ENCODE measurements at places on chromosomes 4 and X.

DNA sequence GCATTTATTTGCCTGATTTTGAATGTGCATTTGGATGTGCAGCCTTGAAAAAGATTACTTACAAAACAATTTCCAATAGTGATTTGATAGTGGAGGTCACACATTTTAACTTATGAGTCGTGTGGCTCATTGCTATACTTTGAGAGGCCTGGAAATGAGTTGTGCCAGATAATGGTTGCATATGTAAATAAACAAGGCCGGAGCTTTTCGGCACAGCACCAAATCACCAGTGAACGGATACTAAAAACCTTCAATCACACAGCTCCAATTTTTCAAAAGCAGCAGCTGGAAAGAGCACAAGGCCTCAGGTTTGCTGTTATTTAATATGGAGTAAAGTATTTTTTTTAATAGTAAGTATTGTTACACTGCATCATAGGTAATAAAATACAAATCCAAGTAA, 57.2 kb downstream of the NPY5R start:
- no peak for DNase-seq

GRCh38 chr4:104494822-104495559, at the start of gene CXXC4:
Gene CXXC4, minus strand, starts transcription at chr4:104494894. Its CDS starts 3,092 bp downstream, at chr4:104491802.
- no peak for DNase-seq

- no peak for DNase-seq
These were observed 2.2 kb upstream of the SYN1 start for GRCh38 chrX:47621851-47622250.

DNA sequence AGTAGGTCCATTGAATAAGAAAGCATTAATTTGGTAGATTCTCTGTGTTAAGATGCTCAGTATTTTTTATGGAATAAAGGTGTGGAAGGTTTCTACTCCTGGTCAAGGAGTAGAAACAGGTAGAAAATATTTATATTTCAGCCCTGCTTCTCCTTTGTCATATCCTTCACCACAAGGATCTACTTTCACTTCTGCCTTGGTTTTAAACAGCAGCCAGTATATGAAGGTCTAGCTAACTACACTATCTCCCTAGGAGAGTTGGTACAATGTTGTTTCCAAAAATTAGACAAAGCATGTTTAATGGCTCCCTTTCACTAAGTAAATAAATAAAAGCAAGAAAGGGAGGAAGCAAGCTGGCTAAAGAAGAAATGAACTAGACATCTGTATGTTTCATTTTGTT, 44.6 kb upstream of the GYPA start:
- no peak for DNase-seq

DNA sequence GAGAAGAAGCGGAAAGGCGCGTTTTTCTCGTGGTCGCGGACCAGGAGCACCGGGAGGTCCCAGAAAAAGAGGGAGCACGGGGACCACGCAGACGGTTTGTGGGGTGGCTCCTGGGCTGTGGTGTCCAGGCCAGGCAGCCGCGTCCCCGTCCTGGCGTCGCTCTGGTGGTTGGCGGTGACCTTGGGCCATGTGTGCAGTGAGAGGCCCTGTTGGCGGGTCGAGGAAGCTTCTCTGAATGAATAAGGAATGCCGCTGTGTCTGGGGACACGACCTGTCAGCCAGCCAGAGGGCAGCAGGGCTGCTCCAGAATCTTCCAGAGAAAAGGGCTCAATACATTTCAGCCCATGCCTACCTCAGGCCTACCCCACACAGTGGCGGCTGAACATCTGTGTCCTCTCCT, 24.3 kb upstream of the HGFAC start:
- DNase-seq, result no peak

- DNase-seq, result no peak
These were observed 88.2 kb upstream of the PPARGC1A start for GRCh38 chr4:23978002-23978401.

DNA sequence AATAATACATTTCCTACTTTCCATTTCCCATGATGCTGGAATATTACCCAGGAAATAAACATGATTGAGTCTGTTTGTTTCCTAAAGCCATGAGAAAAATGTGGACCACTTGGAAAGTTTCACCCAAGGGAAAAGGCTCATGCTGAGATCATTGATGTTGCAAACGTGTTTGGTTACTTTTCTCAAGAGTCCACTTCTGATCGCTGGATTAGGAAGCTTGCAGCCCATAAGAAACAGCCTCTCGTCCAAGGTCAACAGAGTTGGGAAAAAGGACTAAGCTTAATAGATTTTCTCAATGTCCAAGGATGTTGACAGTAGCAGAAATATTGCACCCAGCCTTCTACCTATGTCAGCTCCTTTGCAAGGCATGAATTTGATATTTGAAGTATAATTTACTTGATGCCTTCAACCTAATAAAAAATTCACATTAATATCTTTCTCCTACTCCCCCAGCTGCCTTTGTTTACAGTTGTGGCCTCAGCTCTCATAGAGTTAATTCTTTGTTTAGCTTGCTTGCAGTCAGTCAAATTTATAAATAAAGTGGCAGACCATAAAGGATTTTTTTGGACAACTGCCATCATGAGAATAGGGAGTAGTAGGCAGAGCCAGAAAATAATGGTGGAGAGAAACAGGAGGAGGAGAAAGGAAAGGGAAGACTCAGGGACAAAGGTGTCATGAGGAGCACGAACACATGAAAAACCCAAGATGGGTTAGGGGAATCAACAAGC, 65.6 kb upstream of the BLTP1 start:
- DNase-seq, result no peak

DNA sequence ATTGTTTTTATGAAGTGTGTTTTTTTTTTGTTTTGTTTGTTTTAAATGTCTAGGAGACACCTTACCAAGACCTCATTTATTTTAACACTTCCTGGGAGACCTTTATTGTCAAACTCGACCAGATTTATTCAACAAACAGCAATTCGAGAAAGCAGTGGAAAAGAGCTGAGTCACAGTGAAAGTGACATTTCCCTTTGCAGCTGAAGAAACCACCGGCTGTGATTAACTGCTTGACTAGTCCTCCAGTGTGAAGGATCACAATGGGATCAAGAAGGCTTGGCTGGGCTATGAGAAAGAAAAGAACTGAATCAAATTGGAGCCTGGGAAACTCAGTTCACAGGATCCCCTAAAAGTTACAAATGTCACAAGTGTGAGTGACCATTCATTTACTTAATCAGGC, 11.9 kb upstream of the ADH7 start:
- no peak for DNase-seq

DNA sequence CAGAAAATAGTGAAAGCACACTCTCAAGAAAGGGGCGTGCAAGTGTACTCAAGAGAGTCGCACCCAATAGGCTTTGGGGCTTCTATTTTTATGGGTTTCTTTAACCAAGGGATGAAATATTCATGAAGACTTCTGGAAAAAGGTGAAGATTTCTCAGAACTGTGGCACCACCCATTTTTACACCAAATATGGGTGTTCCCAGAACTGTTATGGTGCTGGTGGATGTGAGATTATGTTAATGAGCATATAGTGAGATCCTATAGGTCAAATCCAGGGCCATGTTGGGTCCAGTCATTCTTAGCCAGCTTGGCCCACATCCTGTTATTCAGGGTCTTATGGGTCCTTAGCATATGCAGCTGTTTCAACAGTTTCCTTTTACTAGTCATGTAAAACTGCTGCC, 61.0 kb upstream of the SMIM10 start:
- no peak for DNase-seq

- no peak for DNase-seq
These were observed 313.4 kb downstream of the TENM3 start for GRCh38 chr4:182556580-182556979.
